ENCODE measurements at places on chromosomes 3 and 15.

GRCh38 chr3:147940405-147941193 lies 531.4 kb downstream of the ZIC1 start:
- DNase-seq: no peak

- no peak for DNase-seq
Measured at GRCh38 chr3:151753846-151754245, 20.1 kb downstream of the AADACL2 start.

- no peak for DNase-seq
Measured at GRCh38 chr3:15512166-15512565, 9.3 kb downstream of the COLQ start.

GRCh38 chr15:96274087-96274440 lies 56.4 kb upstream of the NR2F2 start:
- DNase-seq: no peak

DNA sequence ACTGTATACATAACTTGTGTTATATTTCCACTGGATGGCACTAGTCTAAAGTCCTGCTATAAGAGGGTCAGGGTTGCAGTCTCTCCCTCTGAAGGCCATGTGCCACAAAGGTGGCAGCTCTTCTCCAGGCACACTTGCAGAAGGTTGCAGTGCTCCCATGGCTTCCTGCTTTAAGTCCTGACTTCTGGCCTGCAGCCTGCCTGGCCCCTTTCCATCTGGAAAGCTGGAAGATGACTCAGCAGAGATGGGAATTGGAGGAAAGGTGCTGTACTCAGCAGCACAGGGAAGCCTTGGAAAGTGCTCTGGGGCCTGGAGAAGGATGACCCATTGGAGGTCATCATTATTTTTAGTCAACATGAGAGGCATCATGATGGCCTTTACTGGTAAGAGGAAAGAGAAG lies 40.9 kb upstream of the MRPL3 start:
- no peak for DNase-seq

GRCh38 chr3:171163101-171164066 lies 136.9 kb upstream of the SLC2A2 start:
- DNase-seq: no peak

GRCh38 chr3:39414421-39414907 lies 7.9 kb downstream of the RPSA start:
- DNase-seq: no peak

DNA sequence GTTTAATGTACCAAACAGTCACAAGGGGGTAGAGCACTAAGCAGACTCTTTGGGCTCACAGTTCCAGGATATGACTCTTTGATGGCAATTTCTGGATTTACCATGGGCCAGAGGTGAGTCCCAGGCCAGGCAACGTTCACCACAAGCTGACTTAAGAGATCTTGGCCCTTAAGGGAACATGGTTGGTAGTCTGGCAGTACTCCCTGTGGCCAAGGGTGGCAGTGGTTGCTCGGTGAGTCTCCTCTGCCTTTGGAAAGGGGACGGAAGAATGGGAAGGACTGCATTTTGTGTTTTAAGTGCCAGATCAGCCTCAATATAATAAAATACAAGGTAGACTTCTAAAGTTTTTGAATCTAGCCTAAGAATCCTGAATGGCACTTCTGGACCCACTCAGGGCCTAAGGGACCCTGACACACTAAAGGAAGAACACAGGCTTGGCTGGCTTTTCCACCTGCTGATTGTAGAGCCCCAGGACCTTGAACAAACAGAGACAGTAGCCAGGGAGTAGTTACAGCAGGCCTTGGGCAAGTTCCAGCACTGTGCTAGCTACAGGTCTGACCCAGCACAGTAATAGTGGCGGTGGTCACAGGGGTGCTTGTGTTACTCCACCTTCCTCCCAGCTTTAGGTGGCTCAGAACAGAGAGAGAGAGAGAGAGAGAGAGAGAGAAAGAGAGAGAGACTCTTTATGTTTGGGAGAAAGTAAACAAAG lies 730.7 kb upstream of the ALCAM start:
- no peak for DNase-seq

- DNase-seq: no peak
Measured at GRCh38 chr3:2246873-2247648, 148.4 kb downstream of the CNTN4 start.

DNA sequence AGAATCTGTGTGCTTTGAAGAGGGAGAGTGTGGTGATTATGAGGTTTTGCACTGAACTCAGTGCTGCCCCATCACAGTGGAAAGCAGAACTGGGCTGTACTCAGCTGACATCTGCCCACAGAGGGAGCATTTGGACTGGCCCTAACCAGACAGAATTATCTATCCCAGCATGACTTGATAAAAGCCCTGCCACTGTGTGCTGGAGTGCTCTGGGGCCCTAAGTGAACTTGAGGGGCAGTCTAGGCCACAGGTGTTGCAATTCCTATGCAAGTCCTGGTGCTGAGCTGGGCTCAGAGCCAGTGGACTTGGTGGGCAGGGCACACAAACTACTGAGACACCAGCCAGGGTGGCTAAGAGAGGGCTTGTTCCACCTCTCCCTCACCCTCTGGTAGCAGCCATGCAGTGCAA lies 269.2 kb upstream of the CTNNB1 start:
- no peak for DNase-seq

DNA sequence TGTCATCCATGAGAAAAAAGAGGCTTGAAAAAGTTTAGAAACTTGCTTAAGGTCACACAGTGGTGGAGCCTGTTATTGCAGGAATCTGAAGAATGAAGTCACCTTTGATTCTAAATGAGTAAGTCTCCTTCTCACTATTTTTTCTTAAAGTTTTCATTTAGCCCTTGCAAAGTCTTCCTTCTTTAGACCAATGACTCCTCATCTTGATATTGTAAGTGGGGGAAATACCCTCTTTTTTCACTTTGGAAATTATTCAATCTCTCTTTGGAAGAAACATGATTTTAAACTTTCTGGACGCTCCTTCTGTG lies 787 bp upstream of the SLMAP start:
- DNase-seq: no peak

- DNase-seq: no peak
Measured at GRCh38 chr3:7518456-7518855, 657.5 kb downstream of the GRM7 start.

DNA sequence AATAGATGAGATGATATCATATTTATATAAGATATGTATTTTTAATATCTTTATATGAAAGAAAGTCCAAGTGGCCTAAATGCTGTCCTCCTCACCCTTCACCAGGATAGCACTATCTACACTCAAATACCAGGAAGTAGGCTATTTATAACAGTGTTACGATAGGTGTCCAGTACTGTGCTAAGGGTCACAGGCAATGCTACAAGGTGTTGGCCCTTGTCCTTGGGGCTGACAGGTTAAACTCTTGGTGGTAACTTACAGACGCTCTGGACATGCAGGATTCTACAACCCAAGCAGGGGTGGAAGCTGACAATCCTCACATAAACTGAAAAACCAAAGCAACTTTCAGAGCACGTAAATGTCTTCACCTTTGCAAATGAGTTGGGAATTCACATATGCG lies 22.3 kb downstream of the NCEH1 start:
- no peak for DNase-seq

DNA sequence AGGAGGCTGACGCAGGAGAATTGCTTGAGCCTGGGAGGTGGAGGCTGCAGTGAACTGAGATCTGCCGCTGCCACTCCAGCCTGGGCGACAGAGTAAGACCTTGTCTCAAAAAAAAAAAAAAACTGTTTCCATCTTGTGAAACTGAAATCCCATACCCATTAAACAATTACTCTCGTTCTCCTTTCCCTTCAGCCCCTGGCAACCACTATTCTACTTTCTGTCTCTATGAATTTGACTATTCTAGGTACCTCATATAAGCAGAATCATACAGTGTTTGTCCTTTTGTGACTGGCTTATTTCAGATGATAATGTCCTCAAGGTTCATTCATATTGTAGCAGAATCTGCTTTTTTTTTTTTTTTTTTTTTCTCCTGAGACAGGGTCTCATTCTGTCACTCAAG lies 51.5 kb upstream of the UBE2E1 start:
- DNase-seq: no peak

DNA sequence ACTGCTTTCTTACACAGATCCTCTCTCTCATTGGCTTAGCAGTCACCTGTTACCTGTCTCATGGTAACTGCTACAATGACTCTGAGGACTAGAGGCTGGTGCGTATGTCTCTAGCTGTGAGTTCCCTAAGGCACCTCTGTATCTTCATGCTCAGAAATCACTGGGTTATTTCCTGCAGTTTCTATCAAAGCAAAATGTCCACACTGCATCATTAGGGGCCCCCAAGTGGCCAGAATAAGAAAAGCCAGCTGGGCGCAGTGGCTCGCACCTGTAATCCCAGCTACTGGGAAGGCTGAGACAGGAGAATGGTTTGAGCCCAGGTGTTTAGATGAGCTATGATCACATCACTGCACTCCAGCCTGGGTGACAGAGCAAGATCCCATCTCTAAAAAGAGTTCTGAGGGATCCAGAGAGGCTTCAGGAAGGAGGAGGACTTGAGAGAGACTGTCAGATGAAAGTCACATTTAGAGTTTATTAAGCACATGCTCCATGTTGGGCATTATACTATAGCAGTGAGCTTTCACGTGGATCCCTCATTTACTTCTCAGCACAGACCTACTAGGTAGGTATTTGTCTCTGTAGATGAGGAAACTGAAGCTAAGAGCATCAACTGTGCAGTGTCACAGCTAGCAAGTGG lies 2.3 kb upstream of the VPS18 start:
- DNase-seq: no peak

DNA sequence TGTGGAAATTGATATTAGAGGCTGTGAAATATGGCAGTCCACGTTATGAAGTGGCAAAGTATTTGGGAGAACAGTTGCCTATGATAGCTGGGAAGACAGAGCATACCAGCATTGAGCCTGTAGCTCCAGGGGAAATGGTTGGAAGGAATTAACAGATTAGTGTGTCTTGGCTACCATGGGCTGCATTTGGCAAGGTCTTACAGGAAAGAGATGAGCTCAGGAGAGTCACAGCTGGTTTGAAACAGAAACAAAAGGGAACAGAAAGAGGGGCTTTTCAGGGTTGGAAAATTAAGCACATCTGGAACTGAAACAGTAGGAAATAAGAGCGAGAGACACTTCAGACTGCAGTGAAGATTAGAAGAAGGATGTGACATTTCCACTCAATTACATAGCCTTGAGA lies 141.7 kb downstream of the FBLN2 start:
- DNase-seq: no peak

DNA sequence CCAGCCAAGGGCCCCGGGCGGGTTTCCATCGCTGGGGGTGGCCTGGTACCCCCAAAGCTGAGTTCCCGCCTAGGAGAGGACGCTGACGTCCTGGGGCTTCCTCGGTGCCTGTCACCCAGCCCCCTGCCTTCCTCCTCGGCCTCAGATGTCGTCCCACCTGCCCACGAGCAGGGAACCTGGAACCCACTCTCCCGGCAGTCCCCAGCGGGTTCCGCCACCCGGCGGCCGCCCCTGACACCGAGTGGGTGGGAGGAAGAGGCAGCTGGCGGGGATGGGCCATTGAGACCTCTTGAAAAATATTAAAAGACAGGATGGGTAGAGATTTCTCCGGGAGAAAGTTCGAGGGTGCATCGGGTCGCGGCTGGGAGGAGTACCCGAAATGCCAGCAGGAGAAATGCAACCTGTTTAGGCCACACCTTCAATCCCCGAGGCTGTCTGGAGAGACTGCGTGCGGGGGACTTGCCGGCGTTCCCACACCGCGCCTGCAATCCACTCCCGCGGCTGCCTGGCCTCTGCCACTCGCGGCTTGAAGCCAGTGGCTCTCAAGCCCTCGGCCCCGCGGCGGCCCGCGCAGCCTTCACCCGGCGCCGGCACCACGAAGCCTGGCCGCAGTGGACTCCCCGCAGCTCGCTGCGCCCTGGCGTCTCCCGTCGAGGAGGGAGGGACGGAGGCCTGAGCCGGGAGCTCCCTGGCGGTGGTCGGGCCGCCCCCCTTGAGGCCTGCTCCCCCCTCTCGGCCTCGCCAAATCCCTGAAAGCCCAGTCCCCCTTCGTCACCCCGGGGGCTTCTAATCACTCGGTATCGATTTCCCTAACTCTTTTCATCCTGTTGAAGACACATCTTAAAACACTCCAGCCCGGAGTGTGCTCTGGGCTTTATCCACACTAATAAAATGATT lies 8.6 kb upstream of the NR2F2 start:
- no peak for DNase-seq

GRCh38 chr15:92650256-92650655 lies 5.3 kb downstream of the FAM174B start:
- DNase-seq: no peak

GRCh38 chr3:187533797-187534196 lies 136.4 kb downstream of the SST start:
- DNase-seq: no peak

DNA sequence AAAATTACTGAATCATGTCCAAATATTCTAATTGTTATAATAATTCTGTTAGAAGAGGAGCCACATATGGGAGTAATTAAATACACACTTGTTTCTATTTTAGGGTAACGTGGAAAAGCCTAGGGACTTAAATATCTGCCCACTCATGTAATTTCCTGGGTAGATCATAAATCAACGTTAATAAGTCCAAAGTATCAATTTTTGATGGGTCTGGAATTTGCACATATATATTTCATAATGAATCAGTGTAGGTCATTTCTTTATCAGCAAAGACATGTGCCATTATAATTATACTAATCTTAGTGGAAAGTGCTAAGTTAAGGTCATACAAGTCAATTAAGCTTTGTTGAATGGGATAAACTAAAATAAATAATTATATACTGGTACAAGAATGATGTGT lies 346.2 kb downstream of the ZBBX start:
- DNase-seq: no peak

- DNase-seq: no peak
Measured at GRCh38 chr3:62954580-62954979, 79.4 kb upstream of the CADPS start.

GRCh38 chr15:67784856-67785430 lies 40.4 kb upstream of the SKOR1 start:
- no peak for DNase-seq

GRCh38 chr3:54633444-54634121 lies 294.3 kb downstream of the LRTM1 start:
- DNase-seq: no peak

DNA sequence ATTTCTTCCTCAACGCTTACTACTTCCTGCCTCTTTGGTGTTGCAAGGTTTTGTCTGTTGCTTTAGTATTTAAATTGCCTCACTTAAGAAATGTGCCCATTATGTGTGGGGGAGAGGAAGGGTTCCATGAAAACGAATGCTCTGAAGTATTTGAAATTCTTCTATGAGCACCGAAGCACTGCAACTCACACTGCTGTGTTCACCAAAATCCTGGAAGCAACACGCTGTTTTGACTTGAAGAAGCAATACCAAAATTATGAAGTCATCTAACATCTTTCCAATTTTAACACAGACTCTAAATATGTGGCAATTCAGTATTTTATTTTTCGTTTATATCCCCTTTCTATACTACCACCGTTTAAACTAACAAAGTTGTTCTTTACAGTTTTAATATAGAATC lies 101.5 kb downstream of the RBMS3 start:
- DNase-seq: no peak
